NCI-H1436 treated with DMSO at 0.1 percent for 48 hours (cell line): ENCODE measurements at places on chromosomes 3 and 15.

GRCh38 chr15:69531665-69532027 is 79.0 kb downstream of the RPLP1 start:
- no peak for DNase-seq

DNA sequence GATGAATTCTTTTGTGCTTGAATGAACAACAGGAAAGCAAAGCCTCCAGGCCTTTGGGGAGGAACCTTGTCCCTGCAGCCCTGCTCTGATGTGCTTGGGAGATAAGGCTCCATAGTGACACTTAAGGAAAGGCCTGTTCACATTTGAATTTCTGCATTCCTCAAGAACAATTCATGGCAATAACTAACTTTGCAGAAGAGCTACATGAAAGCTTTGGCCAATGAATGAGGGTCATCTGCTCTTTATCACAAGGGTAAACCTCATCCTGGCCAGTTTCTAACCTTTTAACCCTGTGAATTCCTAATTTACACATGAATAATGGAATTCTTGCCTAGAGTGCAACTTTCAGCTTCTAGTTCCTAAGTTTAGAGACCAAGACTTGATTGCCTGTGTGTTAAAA is 5.6 kb downstream of the PRTG start:
- DNase-seq, result no peak

GRCh38 chr3:194715022-194715800 is 29.5 kb downstream of the FAM43A start:
- no peak for DNase-seq

- no peak for DNase-seq
Observed at GRCh38 chr3:150985711-150986110, 13.2 kb upstream of the CLRN1 start.

GRCh38 chr3:127206154-127206553 is 13.2 kb downstream of the PRR23E start:
- no peak for DNase-seq

GRCh38 chr15:80581976-80582375 is 113.1 kb upstream of the ABHD17C start:
- no peak for DNase-seq

DNA sequence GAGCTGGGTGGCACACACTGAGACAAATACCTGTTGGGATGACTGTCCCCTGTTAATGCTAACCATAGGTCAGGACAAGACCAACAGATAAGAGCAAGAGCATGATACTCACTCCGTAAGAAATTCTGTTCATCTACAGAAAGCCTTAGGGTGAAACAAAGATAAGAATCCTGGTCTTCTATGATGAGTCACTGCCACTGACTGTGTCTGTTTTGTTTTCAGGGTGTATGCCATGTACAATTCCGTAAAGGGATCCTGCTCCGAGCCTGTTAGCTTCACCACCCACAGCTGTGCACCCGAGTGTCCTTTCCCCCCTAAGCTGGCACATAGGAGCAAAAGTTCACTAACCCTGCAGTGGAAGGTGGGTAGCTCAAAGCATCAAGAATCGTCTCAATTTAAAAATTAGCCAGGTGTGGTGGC is 141.1 kb downstream of the GHSR start:
- DNase-seq, result no peak

DNA sequence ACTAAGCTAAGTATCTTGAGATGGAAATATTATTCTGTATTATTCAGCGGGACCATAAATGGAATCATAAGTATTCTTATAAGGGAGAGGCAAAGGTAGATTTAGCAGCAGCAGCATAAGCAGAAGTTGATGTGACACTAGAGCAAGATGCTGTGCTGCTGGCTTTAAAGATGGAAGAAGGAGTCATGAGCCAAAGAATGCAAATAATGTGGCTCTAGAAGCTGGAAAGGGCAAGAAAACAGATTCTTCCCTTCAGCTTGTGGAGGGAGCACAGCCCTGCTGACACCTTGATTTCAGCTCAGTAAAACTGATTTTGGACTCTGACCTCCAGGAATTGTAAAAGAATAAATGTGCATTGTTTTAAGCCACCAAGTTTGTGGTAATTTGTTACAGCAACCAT is 144.2 kb upstream of the ANKRD28 start:
- DNase-seq, result no peak

GRCh38 chr15:74374648-74375302 is 7.3 kb upstream of the CYP11A1 start:
- no peak for DNase-seq

- no peak for DNase-seq
Observed at GRCh38 chr3:123105201-123106189, 38.7 kb downstream of the PDIA5 start.

- DNase-seq, result no peak
Observed at GRCh38 chr3:128619146-128619890, 31.3 kb downstream of the RPN1 start.

DNA sequence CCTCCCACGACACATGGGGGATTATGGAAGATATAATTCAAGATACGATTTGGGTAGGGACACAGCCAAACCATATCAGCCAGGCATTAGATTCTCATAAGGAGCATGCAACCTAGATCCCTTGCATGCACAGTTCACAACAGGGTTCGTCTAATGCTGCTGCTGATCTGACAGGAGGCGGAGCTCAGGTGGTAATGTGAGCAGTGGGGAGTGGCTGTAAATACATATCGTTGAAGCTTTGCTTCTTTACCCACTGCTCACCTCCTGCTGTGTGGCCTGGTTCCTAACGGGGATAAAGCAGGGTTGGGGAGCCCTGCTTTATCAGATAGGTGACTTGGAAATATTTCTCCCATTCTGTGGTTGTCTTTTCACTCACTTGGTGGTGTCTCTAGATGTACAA is 14.8 kb downstream of the DOCK3 start:
- no peak for DNase-seq
